Stimulated activated CD8-positive, alpha-beta memory T cell treated with anti-CD3 and anti-CD28 coated beads, Interleukin-7, amount 100 ng/mL, for 4 hours (primary cell): ENCODE measurements at places on chromosomes 4 and X.
A peak's percentile ranks its signal among the peaks of the same experiment; 100 is the strongest.

DNA sequence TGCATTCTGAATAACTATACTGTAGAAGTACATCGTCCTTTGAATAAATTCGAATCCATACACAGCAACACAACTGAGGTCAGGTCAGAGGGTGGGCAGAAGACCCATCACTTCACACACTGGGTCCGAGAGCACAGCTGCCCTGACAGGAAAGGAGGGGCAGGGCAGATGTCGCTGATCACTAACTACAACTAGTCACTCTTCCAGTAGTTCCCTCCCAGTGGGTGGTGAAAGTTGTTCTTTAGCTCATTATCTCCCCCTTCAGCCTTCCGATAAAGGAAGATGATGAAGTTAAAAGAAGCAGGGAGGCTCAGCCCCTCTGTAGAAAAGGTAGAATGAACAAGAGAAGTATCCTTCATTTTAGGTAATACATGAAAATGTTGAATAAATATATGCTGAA lies 278.9 kb downstream of the INPP4B start:
- DNase-seq = peak; percentile 11

GRCh38 chr4:128386761-128387599 lies 99.4 kb upstream of the PGRMC2 start:
- no peak for DNase-seq

- no peak for DNase-seq
These were observed 323.4 kb downstream of the PCDH7 start for GRCh38 chr4:31043382-31044062.

DNA sequence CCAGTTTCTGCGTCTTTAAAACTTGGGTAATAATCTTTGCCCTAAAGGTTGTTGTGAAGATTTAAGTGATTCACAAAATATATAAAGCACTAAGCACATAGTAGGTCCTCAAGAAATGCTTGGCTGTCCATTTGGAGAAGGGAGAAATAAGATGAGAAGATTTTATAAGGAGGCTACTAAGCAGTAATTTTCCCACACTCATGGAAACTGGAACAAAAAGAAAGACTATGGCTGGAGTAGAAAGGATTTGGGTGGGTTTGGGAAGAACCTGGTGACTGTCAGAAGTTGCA lies 47.0 kb downstream of the PRPS1 start:
- no peak for DNase-seq

DNA sequence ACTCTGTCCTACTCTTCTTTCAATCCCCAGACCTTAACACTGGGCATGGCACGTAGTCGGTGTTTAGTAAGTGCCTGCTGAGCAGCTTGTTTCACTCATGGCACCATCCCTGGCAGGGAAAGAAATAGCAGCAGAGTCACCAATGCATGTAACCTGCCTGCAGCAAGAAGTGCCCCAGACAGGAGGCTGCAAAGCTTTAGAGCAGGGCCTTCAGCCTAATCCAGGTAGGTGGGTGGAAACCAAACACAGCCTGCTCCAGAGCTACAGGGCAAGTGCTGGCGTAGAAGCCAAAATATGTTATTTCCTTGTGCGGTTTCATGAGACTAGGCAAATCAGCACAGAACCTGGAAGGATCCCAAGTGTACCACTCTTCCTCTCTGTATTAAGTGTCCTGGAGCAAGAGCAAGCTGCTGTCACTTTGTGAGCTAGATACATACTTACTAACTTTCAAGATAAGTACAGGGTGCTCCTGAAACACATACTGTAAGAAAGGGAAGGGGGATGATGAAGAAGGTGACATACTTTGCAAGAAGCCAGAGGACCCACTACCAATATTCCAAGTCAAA lies 5.5 kb downstream of the PROM1 start:
- DNase-seq = no peak

GRCh38 chr4:73178389-73178788 lies 80.2 kb downstream of the ANKRD17 start:
- DNase-seq = no peak

DNA sequence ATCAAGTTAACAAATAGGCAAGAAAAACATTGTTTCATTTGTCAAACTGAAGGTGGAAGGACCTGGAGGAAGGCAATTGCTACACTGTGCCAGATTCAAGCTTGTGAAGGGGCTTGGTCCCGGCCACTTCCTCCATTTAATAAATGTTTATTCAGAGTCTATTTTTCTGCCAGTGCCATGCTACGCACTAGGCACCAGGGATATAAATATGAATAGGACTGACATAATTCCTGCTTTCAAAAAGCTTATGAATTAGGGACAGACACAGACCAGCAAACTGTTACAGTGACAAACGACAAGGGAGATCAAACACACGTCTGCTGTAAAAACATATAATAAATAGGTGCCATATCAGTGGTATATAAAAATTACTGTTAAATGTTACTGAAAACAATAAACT lies 571 bp downstream of the TLR6 start:
- DNase-seq = no peak

DNA sequence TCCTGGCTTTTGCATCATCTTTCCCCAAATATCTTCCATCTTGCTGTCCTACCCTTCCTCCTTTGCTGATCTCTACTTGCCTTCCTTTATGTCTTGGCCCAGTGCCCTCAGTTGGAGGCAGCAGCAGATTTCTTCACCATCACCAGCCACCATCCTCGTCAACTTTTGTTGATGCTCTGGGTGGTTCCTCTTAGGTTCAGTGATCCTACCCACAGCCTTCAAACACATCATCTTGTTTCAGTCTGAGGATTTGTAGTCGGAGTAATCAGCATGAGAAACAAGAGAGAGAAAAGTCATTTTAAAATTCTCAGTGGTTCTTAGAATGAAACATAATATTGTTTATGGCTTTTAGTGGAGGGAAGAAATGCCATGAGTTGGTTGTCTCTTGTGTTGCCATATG lies 65.8 kb downstream of the FTHL17 start:
- no peak for DNase-seq

DNA sequence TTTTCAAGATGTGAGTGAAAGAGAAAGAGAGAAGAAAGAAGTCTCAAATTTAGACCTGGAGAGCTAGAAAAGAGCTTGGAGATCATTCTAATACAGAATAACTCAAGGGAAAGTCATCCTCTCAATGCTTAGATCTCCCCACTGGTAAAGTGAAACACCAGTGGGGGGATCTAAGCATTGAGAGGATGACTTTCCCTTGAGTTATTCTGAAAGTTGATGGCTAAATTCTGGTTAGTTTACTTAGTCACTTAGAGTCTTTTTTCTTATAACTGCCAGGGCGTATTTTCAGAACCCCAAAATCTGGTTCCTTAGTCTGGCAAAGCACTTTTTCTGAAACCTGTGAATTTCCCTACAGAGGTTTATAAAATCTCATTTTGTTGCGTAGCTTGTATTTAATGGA lies 198.6 kb downstream of the ARHGAP24 start:
- no peak for DNase-seq

- no peak for DNase-seq
These were observed 113.0 kb upstream of the VAMP7 start for GRCh38 chrX:155767876-155768769.

DNA sequence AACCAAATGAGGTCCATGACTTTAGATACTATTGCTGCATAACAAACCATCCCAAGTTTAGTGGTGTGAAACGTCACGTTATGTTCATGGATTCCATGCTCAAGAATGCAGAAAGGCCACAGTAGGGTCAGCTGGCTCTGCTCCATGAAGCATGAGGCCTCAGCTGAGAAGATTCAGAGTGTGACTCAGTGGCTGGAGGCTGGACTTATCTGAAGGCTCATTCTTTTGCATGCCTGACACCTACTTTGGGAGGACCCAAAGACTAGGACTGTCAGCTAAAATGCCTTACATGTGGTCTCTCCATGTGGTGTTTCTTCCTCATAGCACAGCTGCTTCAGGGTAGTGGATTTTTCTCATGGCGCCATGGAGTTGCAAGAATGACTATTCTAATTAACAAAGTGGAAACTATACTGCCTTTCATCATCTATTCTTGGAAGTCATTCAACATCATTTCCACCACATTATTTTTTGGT lies 11.5 kb upstream of the CCDC149 start:
- DNase-seq = no peak

- DNase-seq = no peak
These were observed 150.1 kb downstream of the DHX15 start for GRCh38 chr4:24434241-24434640.

DNA sequence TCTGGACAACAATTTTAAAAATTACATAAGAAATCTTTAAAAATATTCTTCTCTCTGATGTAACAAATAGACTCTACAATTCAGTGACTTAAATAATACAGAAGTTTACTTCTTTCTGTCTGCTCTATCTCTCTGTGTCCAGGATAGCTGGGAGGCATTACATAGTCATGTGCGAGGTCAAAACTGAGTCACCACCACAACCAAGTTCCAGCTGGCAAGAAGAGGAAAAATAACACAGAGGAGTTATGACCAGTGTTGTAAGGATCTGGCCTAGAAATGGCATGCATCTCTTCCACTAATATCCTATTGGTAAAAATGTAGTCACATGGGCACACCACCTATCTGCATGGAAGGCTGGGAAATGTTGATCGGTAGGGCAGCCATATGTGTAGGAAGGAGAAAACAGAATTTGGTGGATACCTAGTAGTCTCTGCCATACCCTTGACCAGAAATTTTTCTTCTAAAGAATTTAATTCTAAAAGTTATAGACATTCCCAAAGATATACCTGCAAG lies 39.4 kb upstream of the WDFY3 start:
- DNase-seq = no peak

GRCh38 chrX:7574325-7574724 lies 268.6 kb upstream of the VCX start:
- no peak for DNase-seq

GRCh38 chr4:127889903-127890302 lies 9.2 kb downstream of the PLK4 start:
- no peak for DNase-seq

DNA sequence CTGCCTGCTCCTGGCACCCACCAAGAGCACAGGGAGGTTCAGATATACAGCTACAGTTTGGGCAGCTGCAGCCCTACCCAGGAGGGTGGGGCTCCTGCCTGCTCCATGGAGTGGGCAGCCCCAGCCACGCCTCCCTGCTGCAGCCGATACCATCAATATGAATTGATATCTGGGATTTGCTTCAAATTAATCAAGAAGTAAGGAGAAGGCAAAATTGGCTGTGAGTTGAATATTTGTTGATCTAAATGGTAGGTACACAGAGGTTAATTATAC lies 31.2 kb upstream of the ZNF280C start:
- no peak for DNase-seq

DNA sequence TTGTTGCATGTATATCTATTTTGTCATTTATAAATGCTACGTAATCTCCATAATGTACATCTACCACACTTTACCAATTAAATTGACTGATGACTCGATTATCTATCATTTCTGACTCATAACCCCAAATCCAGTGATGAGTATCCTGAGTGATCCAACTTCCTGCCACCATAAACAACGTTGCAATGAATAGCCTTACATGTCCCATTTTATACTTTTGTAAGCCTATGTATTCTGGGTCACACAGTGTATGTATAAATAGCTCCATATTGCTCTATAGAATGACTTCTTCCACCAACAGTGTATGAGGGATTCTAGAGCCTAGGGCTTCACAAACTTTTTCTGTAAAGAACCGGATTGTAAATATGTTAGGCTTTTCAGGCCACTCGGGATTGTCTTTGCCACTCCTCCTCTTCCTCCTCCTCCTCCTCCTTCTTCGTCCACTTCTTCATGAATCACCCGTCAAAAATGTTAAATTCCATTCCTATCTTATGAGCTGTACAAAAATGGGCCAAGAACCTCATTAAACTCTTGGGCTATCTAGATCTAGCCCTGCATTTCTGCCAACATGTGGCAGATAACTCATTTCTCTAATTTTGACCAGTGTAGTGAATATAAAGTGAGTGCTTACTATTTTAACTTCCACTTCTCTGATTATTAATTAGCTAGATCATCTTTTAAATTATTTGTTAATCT lies 672.2 kb upstream of the AMOT start:
- DNase-seq = no peak

GRCh38 chr4:88207171-88207570 lies 48.7 kb upstream of the ABCG2 start:
- DNase-seq = no peak

GRCh38 chrX:145729635-145730034 lies 88.0 kb upstream of the SLITRK2 start:
- no peak for DNase-seq

- no peak for DNase-seq
These were observed 25.8 kb downstream of the ADRA2C start for GRCh38 chr4:3791910-3792542.

- DNase-seq = no peak
These were observed 49.5 kb downstream of the STX18 start for GRCh38 chr4:4492161-4492847.

DNA sequence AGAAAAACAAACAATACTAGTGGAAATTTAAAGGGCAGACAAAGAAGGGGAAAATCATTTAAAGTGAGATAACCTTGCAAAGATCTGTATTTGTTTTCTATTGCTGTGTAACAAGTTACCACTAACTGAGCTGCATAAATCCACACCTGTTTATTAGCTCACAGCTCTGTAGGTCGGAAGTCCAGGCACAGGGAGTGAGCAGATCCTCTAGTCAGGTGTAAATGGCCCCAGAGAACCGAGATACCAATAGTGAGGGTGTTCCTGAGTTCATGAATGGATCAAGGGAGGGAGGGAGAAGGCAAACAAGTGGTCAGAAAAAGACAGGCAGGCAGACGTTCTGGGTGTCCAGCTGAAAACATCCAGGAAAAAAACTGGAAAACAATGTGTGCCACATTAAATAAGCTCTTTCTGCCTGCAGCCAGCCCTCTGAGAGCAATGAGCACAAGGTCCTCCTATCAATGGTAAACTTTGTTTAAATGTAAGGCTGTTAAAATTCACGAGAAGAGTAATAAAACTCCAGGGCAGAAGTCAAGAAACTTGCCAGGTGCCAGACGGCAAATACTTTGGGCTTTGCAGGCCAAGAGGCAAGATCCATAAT lies 25.0 kb downstream of the ADGRA3 start:
- DNase-seq = no peak

- no peak for DNase-seq
These were observed 1468.0 kb downstream of the C4orf33 start for GRCh38 chr4:130563889-130564418.

- no peak for DNase-seq
These were observed 2.0 kb upstream of the SOD3 start for GRCh38 chr4:24793219-24794005.
